GOT3 (cell line): ENCODE measurements at places on chromosomes 6 and 20.

DNA sequence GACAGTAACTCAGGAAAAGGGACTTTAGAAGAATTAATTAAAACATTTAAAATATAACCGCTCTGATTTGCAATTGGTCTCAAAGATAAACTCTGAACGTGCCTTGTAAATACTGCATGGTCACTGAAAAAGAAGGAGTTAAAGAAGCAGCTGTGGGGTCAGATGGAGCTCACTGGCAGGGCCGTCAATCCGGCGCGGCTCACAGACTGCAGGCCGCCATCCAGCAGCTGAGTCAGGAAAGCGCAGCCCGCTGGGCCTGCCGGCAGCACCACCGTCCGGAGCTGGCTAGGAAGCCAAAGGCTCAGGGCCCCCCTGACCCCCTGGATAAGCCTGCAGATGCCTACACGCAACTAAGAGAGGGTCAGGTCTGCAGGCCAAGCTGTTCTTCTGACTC is 54.2 kb upstream of the FRMD1 start:
- no peak for DNase-seq

- DNase-seq = no peak
Measured at GRCh38 chr6:64160486-64160885, 524.9 kb downstream of the PHF3 start.

DNA sequence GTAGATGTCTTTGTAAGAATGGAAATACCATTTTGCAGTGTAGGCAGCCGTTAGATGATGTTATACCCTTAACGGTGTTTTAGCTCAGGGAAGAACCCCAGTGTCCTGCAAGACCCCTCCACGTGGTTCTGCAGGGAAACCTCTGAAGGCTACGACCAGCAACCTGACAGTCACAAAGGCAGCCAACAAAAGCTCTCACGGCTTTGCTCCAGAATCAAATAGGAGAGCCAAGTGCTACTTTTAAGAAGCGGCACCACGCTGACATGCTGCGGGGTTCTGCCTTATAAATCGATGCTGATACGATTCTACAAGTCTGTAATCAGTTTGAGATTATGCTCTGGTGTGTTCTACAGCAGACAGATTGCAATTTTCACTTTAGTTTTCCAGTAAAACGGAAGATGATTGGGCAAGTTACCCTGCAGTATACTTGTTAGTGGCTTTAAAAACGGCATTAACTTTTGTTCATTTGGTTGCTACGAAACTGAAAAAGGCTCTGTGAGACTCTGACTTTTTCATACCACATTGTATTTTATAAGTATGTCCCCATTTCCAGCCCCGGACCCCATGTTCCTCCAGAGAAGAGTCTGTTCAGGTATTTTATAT is 312.9 kb downstream of the SAMD5 start:
- no peak for DNase-seq

GRCh38 chr6:52115145-52115741 is 27.8 kb upstream of the PKHD1 start:
- DNase-seq = no peak

DNA sequence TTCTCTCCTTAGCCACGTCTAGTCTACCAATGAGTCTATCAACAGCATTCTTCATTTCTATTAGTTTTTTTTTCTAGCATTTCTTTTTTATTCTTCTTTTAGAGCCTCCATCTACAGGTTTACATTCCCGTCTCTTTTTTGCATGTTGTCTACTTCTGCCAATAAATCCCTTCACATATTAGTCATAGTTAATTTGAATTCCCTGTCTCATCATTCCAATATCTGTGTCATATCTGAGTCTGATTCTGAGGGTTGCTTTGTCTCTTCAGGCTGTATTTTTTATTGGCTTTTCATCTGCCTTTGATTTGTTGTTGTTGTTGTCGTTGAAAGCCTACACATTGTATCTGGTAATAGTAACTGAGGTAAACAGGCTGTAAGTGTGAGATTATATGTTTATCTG is 104.6 kb downstream of the HMGCLL1 start:
- DNase-seq = no peak

DNA sequence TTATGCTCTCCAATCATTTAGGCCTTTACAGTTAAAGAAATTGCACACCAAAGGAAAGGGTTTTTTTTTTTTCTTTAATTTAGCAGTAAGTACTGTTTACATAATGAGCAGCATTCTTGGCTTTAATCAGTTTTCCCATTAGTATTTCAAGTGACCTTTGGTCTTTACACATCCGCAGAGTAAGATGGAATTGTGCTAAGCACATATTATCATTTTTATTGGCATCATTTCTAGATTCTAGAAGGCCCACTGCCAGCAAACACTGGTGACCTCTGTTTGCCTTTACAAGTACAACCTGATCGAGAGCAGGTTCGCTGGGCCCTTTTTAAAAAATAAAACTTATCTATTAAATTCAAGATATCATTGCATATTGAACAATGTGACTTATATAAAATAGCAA is 104.3 kb downstream of the ADGRG6 start:
- no peak for DNase-seq

- DNase-seq = no peak
Measured at GRCh38 chr6:14831937-14832336, 413.9 kb upstream of the JARID2 start.

- no peak for DNase-seq
Measured at GRCh38 chr6:41658636-41659035, 20.4 kb downstream of the MDFI start.

DNA sequence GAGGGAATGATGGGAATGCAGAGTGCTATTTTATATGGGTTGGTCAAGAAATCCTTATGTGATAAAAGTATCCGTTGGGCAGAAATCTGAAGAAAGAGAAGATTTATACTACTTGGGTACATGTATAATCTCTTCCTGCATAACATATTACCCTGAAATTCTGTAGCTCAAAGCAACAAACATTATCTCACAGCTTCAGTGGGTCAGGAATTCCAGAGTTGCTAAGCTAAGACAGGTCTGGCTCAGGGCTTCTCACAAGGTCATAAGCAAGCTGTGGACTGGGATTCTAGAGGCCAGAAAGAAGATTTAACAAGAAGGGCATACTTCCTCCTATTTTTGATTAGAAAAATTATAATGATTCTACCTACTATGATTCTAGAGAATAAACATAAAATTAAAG is 172.5 kb upstream of the THEMIS start:
- DNase-seq = no peak

GRCh38 chr6:150987371-150987828 is 121.9 kb downstream of the MTHFD1L start:
- no peak for DNase-seq

- no peak for DNase-seq
Measured at GRCh38 chr6:31004794-31005193, 5.5 kb upstream of the MUC22 start.

GRCh38 chr20:19019734-19020364 is 192.6 kb upstream of the SLC24A3 start:
- no peak for DNase-seq

DNA sequence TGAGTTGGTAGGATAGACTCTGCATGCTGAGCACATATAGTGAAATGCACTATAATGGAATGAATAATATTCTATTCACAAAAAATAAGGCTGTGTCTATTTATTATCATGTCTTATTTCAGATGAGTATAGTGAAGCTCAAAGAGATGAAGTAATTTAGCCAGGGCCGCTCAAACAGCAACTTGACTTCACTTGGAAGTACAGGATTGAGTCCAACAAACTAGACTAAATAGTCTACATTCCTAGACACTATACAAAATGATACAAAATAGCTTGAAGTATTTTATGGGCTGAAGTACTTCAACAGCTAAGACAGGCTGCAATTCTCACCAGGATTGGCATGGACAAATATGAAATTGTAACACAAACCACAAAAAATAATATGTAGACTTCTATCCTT is 144.5 kb upstream of the DST start:
- DNase-seq = no peak

DNA sequence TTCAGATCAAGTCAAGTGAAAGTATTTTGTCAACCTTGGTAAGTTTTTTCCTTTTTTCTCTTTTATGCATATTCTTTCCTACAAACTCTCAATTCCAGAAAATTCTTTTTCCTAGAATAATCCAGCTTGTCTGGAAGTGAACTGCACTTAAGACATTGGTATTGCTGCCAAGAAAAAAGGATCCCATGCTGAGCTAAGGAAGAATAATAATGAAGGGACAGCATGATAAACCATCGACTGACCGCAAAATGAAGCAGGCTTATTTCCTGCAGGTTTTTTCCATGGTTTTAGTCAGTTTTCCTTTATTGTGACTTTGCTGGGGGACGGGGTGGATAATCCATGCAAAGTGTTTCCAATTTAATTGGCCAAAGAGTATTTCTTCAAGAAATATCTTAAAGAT is 857.6 kb upstream of the SLC35B3 start:
- no peak for DNase-seq

- DNase-seq = no peak
Measured at GRCh38 chr20:11849270-11849915, 68.3 kb upstream of the BTBD3 start.

DNA sequence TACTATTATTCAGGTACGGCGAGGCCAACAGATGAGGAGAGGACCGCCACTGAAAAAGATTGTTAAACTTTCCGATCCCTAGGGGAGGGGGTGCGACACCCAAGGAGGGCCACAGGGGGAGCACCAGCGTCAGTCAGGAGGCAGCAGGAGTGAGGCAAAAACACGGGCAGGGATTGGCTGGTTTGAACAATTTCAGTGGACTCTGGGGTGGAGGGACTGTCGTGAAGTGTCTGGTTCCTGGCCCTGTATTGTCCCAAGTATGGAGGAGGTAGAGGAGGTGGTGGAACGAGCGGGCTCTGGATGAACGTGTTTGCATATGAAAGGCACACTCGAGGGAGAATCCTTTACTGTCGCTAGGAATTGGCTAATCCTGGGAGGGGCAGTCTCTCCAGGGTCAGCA is 32.5 kb upstream of the MCUR1 start:
- no peak for DNase-seq

DNA sequence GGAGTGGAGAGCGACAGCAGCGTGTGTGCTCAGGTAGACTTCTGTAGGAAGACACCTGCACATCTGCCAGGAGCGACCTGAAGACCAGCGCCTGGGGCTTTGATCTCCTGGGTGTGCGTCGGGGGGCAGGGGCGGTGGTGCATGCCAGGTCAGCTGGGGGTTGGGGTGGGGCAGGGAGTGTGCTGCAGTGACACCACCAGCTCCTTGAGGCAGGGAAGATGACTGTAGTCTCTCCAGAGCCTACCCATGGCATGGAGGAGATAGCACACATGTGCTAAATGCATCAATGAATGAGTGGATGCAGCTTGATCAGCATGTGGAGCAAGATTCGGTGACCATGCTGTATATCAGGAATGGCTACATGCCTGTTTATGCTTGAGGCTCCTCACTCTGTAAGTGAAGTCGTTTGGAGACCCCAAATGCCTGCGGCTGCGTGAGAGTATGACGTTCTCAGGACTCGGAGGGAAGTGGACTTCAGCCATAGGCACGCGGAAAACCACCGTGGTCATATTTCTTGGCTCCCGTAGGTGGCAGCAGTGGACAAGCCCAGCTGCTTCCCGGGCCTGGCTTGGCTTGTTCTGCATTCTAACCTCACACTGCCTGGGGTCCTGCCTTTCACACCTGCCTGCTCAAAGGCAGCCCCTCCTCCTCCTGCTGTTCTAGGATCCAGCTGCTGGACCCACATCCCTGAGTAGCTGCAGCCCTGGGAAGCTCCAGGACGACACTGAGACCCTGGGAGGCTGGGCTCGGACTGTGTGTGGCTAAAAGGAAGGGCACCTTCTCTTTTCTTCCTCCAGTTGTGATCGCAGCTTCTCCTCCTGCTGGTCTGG is 39.4 kb upstream of the KCNK16 start:
- DNase-seq = no peak

- DNase-seq = no peak
Measured at GRCh38 chr6:79630883-79631692, at the start of gene SH3BGRL2. TSS of gene SH3BGRL2 (plus strand) at chr6:79631329. CDS start at chr6:79631462, 133 bp downstream.

- no peak for DNase-seq
Measured at GRCh38 chr6:699319-699718, 6.4 kb upstream of the EXOC2 start.

DNA sequence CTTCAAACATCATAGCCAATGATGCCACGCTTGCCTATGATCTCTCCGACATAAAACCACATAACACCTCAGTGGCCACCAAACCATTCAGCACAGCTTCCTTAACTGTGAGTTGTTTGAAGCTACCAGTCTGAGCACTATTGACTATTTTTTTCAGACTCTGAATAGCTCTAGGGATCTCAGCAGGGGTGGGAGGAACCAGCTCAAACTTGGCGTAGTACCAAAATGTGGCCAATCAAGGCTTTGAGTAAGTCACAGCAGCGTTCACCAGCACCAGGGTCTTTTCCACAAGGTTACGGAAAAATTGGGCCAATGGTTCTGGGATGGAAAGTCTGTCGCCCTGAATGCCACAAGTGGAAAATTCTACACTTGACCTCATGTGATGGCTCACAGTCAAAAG is 70.6 kb downstream of the SMPDL3A start:
- DNase-seq = no peak

DNA sequence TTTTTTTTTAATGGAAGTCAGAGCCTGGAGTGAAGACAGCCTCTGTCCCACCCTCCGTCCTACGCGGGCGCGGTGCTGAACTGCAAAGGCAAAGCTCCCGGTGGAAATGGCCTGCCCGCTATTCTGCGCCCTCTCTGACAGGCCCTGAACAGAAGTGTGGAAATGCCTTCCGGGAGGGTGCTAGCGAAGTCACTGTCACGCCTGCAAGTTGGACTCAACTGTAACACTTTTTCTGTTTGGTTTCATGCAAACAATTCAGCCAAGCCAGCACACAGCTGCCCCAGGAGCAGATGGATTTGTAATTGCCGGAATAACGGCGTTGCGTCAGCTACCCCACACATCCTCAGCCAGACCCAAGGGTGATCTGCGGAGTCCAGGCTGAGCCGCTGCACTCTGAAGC is 107.6 kb downstream of the PSMB1 start:
- no peak for DNase-seq

DNA sequence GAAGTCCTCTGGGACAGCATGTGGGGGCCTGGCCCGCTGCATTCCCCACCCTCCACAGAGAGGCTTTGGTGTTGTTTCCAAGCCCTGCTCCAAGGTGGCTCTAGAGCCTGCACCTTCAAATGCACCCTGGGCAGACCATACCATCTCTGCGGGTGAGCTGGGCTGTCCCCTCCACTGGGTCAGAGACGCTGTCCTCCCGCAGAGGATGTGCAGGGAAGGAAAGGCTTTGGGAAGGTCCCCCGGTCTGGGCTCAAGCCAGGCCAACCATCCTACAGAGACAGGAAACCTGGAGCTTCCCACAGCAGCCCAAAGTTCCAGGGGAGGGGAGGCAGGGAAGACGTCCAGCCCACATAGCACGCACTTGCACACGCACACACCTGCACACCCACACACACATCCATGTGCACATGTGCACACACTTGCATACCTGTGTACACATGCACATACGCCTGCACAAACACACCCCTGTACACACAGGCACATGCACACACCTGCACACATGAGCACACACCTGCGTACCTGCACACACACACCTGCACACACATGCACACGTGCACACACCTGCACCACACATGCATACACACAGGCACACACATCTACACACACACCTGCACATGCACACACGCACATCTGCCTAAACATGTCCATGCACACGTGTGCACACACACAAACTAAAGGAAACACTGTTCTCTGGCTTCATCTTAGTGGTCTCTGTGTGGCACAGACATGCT is 155.4 kb downstream of the ERMARD start:
- DNase-seq = no peak

GRCh38 chr20:51391926-51392325 is 150.6 kb downstream of the NFATC2 start:
- no peak for DNase-seq
